Non-pigmented ciliary epithelial cell (primary cell): ENCODE measurements at places on chromosomes 12 and 14.

DNA sequence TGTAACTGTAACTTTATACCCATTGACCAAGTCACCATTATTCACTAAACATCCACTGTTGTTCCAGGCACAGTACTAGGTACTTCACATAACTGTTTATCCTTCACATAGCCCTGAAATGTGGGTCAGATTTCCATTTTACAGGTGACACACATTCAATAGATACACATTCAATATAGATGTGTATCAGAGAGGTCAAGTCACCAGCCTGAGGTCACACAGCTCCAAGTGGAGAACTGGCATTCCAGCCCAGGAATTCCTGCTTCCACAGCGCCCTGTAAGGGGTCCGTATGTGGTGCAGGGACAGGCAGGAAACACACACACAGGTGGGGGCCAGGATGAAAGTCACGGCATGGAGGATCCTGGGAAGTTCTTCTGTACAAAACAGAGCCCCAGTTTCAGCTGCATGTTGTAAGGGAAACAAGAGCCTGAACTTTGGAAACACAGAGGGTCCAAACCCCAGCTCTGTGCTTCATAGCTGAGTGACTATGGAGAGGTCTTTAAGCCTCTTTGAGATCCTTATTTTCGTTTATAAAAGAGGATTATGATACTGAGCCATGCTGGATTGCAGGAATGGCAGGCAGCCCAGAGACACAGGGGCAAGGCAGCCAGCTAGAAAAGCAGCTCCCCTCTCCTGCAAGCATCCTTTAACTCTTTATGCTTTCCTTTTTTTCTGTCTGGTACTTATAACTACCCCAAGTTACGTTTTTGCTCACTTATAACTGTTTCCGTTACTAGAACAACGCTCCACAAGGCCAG is 50.3 kb upstream of the DICER1 start:
- DNase-seq, result no peak

GRCh38 chr12:68971404-68971803 is 38.4 kb upstream of the CPM start:
- DNase-seq, result no peak

- no peak for DNase-seq
Observed at GRCh38 chr14:61621444-61621843, 73.9 kb upstream of the HIF1A start.

GRCh38 chr14:85129921-85130320 is 400.0 kb upstream of the FLRT2 start:
- DNase-seq, result no peak

GRCh38 chr14:89348722-89349121 is 68.3 kb downstream of the FOXN3 start:
- no peak for DNase-seq

DNA sequence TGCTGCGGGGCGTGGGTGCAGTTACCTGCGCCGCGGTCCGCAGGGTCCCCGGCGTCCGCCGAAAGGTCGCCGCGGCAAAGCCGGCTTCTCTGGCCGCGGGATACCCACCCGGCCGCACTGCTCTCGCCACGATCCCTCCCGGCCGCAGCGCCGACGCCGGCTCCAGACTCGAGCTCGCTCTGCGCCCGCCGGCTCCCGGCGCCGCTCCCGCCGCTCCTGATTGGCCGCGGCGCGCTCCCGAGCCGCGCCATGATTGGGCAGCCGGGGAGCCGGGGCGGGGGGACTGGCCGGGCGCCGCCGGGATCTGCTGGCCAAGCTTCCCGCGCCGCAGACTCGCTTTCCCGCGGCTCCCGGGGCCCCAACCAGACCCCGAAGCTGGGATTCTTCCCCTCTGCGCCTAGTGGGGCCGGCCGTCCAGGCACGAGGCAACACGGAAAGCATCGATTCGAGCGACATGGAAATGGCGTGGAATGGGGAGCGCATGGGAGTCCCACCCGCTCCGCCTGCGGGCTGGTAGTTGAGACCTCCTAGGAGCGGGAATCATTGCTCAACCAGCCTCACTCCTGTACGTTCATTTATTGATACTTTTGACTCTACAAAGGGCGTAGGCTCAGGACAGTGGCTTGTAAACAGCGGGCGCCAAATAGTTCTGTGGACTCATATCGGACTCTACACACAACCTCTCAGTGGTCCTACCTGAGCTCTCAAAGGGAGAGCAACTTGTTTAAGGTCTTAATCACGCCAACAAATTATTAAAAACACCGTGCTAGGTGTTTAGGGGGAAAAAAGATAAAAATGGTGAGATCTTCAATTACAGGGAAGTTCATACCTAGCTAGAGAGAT is 36.4 kb upstream of the STON2 start:
- no peak for DNase-seq

- DNase-seq, result no peak
Observed at GRCh38 chr12:107337346-107338095, 244.2 kb upstream of the CRY1 start.

DNA sequence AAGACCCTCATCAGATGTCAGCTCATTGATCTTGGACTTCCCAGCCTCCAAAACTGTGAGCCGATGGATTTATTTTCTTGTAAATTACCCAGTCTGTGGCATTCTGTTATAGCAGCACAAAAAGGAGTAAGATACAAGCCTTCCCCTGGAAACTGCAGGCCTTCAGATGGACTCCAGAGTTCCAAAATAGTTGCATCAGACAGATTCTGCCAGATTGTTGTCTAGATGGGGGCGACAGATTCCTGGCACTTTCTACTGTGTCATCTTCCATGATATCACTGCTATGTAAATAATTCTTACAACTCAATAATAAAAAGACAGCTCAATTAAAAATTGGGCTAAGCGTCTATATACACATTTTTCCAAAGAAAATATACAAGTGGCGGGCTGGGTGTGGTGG is 17.2 kb upstream of the MARK3 start:
- DNase-seq, result no peak

- DNase-seq, result no peak
Observed at GRCh38 chr14:104659764-104660523, 29.5 kb upstream of the INF2 start.

- DNase-seq, result peak; percentile 26
Observed at GRCh38 chr14:90903101-90903500, 86.9 kb upstream of the TTC7B start.

GRCh38 chr12:77943466-77943865 is 112.8 kb downstream of the NAV3 start:
- peak; percentile 56 for DNase-seq

DNA sequence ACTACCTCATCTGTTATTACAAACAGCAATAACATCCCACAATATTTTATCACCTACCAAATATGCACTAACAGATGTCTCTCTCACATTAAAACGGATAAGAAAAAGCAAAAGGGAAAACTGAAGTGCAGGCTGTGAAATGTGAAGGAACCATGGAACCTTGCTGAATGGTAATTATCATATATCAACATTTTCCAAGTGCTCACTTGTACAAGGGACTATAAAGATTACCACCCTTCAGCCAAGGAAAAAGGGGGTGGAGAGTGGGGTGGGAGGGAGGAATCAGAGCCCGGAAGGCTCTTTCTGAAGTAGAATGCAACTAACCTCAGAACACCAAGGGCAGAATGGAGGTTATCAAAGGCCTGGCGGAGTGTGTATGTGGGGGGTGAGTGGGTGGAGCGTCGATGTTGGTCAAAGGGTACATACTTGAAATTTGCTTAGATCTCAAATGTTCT is 1.2 kb downstream of the SNX6 start:
- no peak for DNase-seq

DNA sequence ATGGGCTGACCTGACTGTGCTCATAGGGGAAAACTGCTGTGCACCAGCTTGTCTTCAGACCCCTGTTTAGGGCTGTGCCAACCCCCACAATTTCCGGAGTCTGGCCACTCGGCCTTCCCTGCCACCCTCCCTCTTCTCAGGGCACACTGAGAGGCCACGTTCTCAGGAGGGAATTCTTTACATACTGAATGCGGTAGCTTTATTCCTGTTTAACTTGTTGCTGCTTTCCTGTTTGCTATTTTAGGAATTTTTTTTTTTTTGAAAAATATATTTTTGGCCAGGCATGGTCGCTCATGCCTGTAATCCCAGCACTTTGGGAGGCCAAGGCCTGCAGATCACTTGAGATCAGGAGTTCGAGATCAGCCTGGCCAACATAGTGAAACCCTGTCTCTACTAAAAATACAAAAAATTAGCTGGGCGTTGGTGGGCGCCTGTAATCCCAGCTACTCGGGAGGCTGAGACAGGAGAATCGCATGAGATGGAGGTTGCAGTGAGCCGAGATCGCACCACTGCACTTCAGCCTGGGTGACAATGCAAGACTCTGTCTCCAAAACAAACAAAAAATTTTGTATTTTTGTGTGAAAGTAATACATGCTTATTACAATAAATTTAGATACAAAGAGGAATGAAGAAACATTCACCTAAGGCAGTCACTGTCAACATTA is 39.5 kb downstream of the TPCN1 start:
- no peak for DNase-seq

DNA sequence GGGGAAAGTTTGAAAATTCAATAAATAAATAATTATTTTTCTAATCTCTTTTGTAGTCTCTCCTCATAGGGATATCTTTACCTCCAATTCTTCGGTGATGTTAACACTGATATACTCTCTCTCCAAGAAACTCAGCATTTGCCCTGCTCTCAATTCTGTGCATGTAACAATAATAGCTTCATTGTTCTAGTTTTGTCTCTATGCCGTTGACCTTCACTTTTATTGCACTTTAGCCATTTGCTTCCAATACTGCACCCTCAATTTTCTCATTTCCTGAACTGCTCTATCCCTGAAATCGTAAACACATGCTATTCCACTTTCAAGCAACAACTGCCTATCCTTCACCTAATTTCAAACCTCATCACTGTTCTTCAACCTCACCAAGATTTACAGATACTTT is 645.0 kb downstream of the C12orf50 start:
- DNase-seq, result no peak

DNA sequence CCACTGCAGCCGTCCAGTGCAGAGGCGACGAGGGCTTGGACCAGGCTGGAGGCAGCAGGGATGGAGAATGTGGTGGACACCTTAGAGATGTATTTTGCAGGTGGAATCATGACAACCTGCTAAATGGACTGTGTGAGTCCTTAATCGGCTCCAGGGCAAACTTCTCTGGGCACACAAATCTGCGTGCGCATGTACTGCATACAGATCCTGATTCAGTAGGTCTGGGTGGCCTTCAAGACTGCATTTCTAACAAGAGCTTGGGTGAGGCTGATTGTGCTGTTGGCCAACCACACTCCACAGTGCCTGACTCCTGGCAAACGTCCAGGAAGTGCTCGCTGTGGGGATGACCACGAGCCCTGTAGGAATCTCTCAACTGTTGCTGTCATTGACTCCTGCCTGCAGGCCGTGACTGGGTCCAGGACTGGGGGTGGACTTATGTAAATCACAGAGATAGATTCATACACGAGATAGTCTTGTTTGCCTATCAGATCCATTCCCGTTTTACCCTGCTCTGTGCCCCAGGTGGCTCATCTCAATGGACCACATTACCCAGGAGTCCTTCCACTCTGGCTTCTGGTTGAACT is 27.2 kb downstream of the JDP2 start:
- peak; percentile 31 for DNase-seq

GRCh38 chr14:64708148-64709004 is 4.2 kb downstream of the PLEKHG3 start:
- no peak for DNase-seq
